ENCODE measurements at places on chromosomes 3 and 15.

DNA sequence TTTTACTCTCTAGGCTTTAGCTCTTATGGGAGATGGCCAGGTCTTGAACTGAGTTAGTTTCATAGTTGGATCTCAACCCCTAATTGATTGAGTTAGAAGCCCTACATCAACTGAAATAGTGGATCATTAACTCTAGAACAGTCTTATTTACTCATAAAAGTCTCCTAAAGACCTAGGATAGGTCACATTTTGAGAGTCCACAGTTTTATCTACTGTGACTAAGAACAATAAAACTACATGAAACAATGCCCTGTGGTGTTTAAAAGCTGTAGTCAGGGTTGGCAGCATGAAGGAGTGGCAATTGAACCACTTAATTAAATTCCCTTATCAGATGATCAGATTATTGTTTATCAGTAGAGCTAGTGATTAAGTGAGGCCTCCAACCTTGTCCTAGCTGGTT, 22.2 kb upstream of the IDH2 start:
- DNase-seq, result no peak

DNA sequence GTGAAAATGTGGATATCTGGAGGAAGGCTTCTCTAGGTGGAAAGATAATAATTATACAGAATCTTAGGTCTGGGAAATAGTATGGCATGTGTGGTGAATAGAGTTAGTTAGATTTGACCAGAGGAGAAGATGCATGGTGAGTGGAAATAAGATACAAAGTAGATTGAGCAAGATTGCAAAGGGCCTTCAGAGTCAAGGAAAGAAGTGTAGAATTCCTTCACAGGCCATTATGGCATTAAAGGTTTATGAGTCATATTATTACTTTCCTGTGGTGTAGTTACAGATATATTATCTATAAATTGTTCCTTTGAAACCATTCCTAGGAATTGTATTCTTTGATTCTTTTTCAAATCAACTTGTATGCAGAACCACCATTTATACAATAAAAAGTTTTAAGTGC, 660.3 kb downstream of the SI start:
- DNase-seq, result no peak

- no peak for DNase-seq
Measured at GRCh38 chr3:169627789-169628188, 35.7 kb downstream of the MECOM start.

DNA sequence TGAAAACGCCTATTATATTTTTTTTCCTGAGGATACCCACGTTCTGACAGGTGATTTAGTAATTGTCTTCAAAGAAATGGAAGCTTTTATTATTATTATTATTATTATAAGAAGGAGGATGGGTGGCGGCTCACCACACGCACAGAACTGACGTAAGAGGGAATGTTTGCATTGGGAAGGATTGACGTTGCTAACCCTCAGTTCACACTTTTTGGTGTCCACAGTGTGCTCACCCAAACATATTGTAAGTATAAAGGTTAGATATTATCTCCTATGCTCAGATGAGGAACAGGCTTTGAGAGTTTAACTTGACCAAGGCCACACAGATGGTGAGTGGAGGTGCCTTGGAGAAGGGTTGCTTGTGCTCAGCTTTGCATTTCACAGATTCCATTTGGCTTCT, 533.5 kb upstream of the TBL1XR1 start:
- no peak for DNase-seq

DNA sequence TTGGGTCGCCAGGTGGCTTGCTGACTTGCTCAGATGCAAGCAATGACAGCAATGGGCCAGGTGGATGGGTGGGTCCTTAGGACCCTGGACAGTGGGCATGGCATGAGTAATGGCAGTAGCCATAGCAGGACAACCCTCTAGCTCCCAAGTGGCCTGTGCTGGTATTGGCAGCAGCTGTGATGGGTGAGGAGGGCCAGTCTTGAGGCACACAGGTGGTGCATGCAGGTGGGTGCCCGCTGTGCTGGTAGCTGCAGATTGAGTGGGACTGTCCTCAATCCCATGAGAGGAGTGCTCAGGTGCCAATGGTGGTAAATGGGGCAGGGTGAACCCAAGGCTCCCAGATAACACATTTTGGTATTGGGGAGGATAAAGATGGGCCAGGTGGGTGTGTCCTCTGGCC, 24.2 kb downstream of the AGBL1 start:
- DNase-seq, result no peak

DNA sequence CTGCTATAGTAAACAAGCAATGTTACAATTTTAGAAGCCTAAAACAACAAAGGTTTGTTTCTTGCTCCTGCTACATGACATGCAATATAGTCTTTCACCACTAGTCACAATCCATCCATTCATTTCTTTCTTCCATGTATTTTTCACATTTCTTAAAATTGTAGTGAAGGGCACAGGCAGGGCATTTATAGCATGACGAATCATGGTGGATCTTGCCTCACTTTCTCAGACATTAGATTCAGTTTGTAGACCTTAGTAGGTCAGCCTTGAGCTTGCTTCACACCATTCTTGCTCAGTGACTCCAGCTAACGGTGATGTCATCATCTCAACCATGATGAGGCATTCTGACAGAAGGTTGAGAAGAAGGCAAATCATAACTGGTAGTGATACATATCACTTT, 546.8 kb downstream of the TBL1XR1 start:
- DNase-seq, result no peak

- DNase-seq, result no peak
Measured at GRCh38 chr15:69059557-69059943, 45.1 kb downstream of the NOX5 start.

- DNase-seq, result no peak
Measured at GRCh38 chr3:123660900-123661299, 76.0 kb upstream of the HACD2 start.

DNA sequence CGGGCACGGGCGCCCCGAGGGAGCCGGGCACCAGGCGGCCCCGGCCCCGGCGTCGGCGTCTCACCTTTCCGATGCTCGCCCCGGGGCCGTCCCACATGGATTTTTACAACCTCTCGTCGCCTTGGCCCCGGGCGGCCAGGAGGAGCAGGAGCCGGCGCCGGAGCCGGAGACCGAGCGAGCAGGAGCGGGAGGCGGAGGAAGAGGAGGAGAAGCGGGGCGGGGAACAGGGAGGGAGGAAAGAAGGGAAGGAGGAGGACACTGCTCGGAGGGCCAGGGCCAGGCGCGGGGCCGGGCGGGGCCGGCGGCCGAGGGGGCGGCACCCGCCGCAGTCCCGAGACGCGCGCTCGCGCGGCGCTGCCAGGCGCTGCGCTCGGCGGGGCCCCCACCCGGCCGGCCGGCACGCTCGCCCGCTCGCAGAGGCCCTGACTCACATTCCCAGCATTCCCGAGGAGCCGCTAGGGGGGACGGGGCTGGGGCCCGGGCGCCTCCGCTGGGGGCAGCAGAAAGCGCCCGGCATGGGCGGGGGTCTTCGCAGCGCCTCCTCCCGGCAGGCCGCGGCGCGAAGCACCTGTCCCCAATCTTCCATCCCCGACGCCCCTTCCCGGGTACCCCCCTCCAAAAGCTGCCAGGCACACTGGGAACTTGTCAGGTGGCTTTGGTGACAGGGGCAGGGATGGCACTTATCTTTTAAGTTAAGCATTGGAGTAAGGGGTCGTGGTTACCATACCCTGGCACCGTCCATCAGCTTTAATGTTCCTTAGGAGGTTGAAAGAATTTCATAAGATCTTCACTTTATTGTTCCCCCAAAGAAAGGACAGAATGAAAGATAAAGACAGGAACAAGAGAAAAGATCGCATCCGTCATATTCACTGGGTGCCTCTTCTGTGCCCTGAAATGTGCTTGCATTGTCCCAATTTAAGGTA, at the start of gene ERC2:
Gene ERC2 (minus strand): TSS at position 284 of the 923 bp plus-strand sequence.
- DNase-seq, result no peak

DNA sequence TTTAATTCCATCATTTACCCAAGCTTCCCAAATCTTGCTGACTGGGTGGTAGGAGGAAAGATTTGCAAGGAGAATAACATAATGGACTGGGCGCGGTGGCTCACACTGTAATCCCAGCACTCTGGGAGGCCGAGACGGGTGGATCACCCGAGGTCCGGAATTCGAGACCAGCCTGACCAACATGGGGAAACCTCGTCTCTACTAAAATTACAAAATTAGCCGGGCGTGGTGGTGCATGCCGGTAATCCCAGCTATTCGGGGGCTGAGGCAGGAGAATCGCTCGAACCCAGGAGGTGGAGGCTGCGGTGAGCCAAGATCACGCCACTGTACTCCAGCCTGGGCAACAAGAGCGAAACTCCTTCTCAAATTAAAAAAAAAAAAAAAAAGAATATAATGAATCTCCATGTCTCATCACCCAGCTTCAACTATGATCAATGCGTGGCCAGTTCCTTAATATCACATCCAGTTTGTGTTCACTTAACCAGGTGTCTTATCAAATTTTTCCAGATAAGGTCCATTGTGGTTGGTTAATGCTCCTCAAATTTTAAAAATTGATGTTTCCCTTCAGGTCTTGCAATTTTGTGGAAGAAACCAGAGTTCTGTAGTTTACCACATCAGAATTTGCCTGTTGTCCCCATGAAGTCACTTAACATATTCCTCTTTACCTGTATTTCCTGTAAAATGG, 1.3 kb upstream of the ABCF3 start:
- DNase-seq, result no peak

DNA sequence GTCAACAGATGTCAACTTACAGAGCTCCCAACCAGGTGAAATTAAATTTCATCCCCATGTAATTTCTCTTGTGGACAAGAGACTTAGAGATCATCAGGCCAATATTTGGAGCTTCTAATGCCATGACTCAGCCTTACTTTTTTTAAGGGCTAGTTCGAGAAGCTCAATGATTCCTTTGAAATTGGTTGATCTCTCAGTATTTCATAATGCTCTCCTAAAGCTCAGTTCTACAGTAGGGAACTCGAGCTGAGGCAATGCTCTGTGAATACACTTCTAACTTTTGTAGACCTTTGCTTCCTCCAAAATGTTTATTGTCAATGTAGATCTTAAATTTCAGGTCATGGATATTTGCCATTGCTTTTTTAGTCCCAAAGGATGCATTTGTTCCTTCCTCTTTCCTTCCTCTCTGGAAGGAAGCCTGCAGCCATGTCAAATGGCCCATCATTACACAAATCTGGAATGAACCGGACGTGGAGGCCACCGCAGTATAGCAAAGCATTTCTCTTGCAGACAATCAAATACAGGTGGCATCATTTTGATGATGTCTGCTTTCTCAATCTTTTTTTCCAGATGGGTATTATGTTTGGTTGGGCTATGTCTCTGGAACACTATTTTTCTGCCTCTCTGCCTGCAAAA, 28.3 kb downstream of the STARD5 start:
- no peak for DNase-seq

DNA sequence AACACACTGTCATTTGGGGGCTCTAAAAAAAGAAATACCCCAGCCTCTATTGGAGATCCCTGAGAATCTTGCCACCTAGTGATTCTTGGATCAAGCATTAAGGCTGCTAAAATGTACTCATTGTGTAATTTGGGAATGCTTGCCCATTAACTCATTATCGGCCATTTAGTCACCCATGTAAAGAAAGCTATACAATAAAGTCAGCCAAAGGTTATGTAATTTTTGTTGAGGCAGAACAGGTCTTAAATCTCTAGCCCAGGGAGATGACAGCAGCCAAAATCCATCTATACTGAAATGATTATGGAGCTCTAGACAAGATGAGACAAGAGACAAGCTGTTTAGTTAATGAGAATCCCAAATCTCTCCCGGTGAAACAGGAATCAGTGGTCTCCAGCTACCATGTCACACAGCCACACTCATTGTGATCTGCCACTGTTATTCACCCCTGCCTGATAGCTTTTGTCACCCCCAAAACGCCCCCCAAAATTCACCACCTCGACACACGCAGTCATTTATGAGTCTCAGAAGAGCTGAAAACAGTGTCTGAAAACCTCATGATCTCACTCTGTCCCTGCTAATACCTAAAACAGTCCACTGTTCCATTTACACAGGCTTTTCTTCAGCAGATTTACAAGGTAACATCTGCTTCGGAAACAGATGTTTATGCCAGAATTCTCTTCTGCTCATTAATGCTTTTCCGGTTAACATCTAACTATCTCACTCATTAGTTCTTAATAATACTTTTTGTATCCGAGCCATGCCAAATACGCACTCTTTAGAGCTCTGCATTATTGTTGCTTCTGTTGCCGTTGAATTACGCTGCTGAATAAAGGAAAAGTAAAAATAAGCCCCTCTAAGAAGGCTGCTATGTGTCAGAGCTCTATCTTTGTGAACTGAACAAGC, 138.5 kb downstream of the RORA start:
- DNase-seq, result no peak

DNA sequence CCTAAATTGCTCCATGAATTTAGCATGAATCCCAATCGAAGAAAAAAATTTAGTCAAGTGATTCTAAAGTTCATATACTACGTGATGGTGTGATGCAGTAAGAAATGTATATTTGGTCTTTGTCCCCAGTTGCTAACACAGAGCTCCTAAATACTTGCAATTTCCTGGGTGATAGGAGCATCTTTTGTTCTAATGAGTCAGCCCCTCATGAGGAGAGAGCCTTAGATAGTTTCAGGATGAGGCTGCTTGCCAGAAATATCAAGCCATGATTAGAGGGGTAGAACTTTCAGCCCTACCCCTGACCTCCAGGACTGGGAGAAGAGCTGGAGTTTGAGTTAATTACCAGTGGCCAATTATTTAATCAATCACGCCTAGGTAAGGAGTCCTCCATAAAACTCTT, 170.2 kb downstream of the PDE8A start:
- DNase-seq, result no peak

- no peak for DNase-seq
Measured at GRCh38 chr15:57857871-57858270, 151.4 kb downstream of the POLR2M start.

DNA sequence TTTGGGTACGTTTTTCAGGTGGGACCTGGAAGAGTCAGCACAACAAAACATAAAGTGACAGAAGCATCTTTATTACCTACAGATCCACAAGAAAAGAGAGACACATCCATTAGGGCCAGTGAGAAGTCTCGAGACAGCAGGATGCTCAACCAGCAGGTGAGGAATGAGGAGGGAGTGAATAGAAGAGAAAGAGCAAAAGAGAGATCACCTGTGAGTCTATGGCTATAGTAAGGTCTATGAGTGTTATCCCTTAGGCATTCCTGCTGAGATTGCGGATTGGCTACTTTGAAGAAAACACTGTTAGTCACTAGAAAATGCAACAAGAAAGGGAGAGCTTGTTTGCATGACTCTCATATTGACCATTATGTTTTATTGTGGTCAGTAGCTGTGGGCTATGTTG, 1556.2 kb upstream of the GBE1 start:
- no peak for DNase-seq

GRCh38 chr3:155079746-155080487, at the start of gene MME:
Gene MME, plus strand, starts transcription at chr3:155080319. Its CDS starts 3,849 bp downstream, at chr3:155084168.
- DNase-seq, result no peak
